ENCODE measurements at places on chromosomes 3 and 15. TPM values are rescaled to one million over a fixed set of nuclear protein-coding genes. Genes with fewer than 3 reads are reported as not detected.

- no peak overlapping the region for H3K4me3 ChIP-seq
- no peaks in the 10 kb centered on the region for H3K27me3 ChIP-seq
- H3K36me3 ChIP-seq = no peaks in the 10 kb centered on the region
These were observed 14.0 kb downstream of the CHD2 start for GRCh38 chr15:92914103-92914499.

Gene SCG5
- total RNA-seq = 7.5 TPM

DNA sequence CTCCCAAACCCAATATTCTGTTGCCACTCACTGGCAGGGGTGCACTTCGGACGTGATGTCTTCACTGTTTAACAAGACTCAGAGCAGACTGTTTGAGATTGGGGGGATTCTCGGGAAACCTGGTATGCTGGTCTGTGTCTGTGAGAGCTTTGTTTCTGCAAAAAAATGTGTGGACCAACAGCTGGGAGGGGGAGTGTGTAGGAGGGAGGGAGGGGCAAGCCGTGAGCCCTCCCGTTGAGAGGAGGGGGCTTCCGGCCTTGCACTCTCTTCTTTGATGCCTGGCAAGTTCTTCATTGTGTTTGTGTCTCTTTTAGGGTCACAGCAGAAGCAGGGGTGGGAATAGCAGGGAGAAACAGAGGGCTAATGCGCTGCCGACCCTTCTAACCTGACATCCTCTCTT, 74.9 kb upstream of the NDN start:
- no peak overlapping the region for H3K4me3 ChIP-seq
- H3K27me3 ChIP-seq = no peaks in the 10 kb centered on the region
- no peak for DNase-seq
- no peaks in the 10 kb centered on the region for H3K36me3 ChIP-seq
- H3K27ac ChIP-seq = no peak overlapping the region

- H3K4me3 ChIP-seq = no peak overlapping the region
- H3K27me3 ChIP-seq = no peaks in the 10 kb centered on the region
- DNase-seq = no peak
These were observed 563.0 kb upstream of the CCDC54 start for GRCh38 chr3:106814231-106814630.

GRCh38 chr3:21056293-21056692, 694.7 kb downstream of the ZNF385D start:
- H3K27me3 ChIP-seq = no peaks in the 10 kb centered on the region
- DNase-seq = no peak
- no peaks in the 10 kb centered on the region for H3K4me1 ChIP-seq
- H3K27ac ChIP-seq = no peak overlapping the region
- H3K4me3 ChIP-seq = no peak overlapping the region

GRCh38 chr3:48662753-48663488, at the start of gene CELSR3:
TSS of gene CELSR3 (minus strand) at chr3:48662886. CDS start at chr3:48662634, 252 bp downstream.
- H3K4me3 ChIP-seq = peak within 1 kb of the TSS; percentile 49
- H3K27ac ChIP-seq = no peak within 1 kb of the TSS
- no peaks in the 10 kb centered on the region for H3K36me3 ChIP-seq
- H3K4me1 ChIP-seq = peaks cover 15% of the 10 kb centered on the region
- no peaks in the 10 kb centered on the region for H3K27me3 ChIP-seq
- peak; percentile 58 for DNase-seq

Gene DRD3
- total RNA-seq = not detected

GRCh38 chr3:147773116-147773630, 364.0 kb downstream of the ZIC1 start:
- no peaks in the 10 kb centered on the region for H3K4me1 ChIP-seq
- no peak overlapping the region for H3K27ac ChIP-seq
- no peaks in the 10 kb centered on the region for H3K36me3 ChIP-seq
- H3K4me3 ChIP-seq = no peak overlapping the region
- no peaks in the 10 kb centered on the region for H3K27me3 ChIP-seq

GRCh38 chr15:90497376-90497775, 32.3 kb upstream of the CRTC3 start:
- H3K4me1 ChIP-seq = no peaks in the 10 kb centered on the region
- no peak overlapping the region for H3K4me3 ChIP-seq
- H3K36me3 ChIP-seq = no peaks in the 10 kb centered on the region
- DNase-seq = no peak

- DNase-seq = no peak
- H3K4me3 ChIP-seq = no peak overlapping the region
- H3K36me3 ChIP-seq = no peaks in the 10 kb centered on the region
- no peak overlapping the region for H3K27ac ChIP-seq
- no peaks in the 10 kb centered on the region for H3K4me1 ChIP-seq
- peaks cover 3% of the 10 kb centered on the region for H3K27me3 ChIP-seq
These were observed 32.2 kb upstream of the FBLN2 start for GRCh38 chr3:13516760-13517135.

- no peak overlapping the region for H3K4me3 ChIP-seq
- no peak for DNase-seq
- no peaks in the 10 kb centered on the region for H3K27me3 ChIP-seq
- no peaks in the 10 kb centered on the region for H3K36me3 ChIP-seq
These were observed 33.6 kb downstream of the KIF15 start for GRCh38 chr3:44795197-44795596.

GRCh38 chr15:67863442-67863987, 23.7 kb upstream of the RNU6-1 start:
- no peaks in the 10 kb centered on the region for H3K36me3 ChIP-seq
- DNase-seq = peak; percentile 70
- H3K4me3 ChIP-seq = peak overlapping the region; percentile 57
- no peaks in the 10 kb centered on the region for H3K27me3 ChIP-seq
- peaks cover 4% of the 10 kb centered on the region for H3K4me1 ChIP-seq

Gene KNG1
- total RNA-seq = 918 TPM

DNA sequence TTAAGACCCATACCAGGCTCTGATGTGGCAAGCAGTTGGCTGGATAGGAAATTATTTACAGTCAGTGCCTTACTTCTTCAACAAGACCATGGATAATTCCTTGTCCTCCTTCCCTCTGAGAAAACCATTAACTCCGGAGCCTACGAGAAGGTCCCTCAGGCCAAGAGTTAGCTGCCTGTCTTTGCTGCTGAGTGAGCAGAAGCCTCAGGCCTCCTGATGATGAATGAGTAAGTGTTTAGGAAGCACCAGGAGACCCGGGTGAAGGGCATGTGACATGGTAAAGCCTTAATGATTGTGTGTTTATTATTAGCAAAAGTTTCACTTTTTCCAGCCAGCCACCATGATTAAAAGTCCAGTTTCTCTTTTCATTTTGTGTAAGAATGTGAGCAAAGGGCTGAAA, 174.9 kb upstream of the TOPAZ1 start:
- H3K27me3 ChIP-seq = peaks cover 2% of the 10 kb centered on the region
- H3K4me1 ChIP-seq = no peaks in the 10 kb centered on the region
- H3K27ac ChIP-seq = no peak overlapping the region
- DNase-seq = no peak
- H3K4me3 ChIP-seq = no peak overlapping the region
- H3K36me3 ChIP-seq = no peaks in the 10 kb centered on the region

Gene FBXO40
- 0.08 TPM for total RNA-seq

Gene PLSCR5
- not detected for total RNA-seq

Gene CEP152
- total RNA-seq = 3.8 TPM

- no peak for DNase-seq
- peaks cover 3% of the 10 kb centered on the region for H3K4me1 ChIP-seq
- H3K4me3 ChIP-seq = no peak overlapping the region
These were observed 190.6 kb downstream of the SHQ1 start for GRCh38 chr3:72657666-72658065.

DNA sequence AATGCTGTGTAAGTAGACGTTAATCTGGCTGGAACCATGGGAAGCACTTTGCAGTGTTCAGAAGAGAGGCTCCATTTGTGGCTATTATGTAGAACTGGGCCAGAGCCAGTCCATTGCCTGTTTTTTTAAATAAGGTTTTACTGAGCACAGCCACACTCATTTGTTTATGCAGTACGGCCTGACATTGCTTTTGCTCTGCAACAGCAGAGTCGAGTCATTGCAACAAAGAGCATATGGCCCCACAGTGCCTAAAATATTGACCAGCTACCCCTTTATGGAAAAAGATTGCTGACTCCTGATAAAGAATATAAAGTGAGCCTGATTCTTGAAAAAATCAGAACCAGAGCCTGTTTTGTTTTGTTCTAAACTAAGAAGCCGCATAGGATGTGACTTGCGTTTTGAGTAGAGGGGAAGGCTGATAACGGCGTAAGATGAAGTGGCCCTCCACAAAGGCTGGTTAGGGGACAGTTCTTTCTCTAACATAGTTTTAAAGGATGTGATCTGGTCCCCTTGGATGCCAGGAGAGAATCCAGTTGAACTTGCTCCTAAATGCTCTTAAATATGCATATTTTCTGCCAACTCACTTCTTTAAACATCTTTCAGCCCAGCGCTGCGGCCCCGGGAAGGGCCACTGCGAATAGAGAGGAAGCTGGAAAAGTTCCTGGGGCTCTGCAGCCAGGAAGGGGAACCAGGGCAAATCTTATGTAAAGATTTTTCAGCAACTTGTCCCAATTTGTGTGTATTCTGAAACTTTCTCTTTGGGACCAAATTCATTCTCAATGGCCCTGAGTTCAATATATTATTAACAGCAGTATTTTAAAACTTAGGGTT, 64.5 kb downstream of the GLDN start:
- H3K27me3 ChIP-seq = no peaks in the 10 kb centered on the region
- no peak for DNase-seq
- peaks cover 3% of the 10 kb centered on the region for H3K4me1 ChIP-seq
- no peak overlapping the region for H3K27ac ChIP-seq
- H3K4me3 ChIP-seq = no peak overlapping the region

Gene CFAP20DC
- total RNA-seq = 2.1 TPM

DNA sequence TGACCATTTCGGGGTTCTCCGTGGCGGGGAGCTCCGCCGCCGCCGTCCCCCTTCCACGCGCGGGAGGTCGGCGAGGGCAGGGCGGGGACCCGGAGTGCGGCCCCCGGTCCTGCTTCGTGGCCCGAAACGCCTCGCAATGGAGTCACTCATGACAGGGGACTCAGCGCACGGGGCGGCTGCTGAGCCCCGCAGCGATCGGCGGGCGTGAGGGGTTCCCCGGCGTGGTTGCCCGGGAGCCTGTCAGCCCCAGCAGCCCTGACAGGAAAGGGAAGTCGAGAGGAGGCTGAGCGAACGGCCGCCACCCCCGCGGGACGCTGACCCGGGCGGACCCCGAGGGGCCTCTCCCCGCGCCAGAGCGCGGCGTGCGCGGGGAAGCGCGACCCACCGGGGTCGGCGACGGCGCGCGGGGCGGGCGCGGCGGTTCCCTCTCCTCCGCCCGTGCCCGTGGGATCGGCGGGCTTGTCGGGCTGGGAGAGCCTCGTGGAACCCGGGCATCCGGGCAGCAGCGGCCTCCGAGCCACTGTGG, 564 bp upstream of the PIGZ start:
- peak overlapping the region; percentile 17 for H3K4me3 ChIP-seq
- DNase-seq = peak; percentile 64
- no peaks in the 10 kb centered on the region for H3K36me3 ChIP-seq
- H3K27me3 ChIP-seq = no peaks in the 10 kb centered on the region
- peaks cover 4% of the 10 kb centered on the region for H3K4me1 ChIP-seq
- no peak overlapping the region for H3K27ac ChIP-seq

- no peaks in the 10 kb centered on the region for H3K4me1 ChIP-seq
- DNase-seq = no peak
- H3K27ac ChIP-seq = no peak overlapping the region
- no peak overlapping the region for H3K4me3 ChIP-seq
These were observed 35.3 kb downstream of the FSIP1 start for GRCh38 chr15:39747326-39747725.

DNA sequence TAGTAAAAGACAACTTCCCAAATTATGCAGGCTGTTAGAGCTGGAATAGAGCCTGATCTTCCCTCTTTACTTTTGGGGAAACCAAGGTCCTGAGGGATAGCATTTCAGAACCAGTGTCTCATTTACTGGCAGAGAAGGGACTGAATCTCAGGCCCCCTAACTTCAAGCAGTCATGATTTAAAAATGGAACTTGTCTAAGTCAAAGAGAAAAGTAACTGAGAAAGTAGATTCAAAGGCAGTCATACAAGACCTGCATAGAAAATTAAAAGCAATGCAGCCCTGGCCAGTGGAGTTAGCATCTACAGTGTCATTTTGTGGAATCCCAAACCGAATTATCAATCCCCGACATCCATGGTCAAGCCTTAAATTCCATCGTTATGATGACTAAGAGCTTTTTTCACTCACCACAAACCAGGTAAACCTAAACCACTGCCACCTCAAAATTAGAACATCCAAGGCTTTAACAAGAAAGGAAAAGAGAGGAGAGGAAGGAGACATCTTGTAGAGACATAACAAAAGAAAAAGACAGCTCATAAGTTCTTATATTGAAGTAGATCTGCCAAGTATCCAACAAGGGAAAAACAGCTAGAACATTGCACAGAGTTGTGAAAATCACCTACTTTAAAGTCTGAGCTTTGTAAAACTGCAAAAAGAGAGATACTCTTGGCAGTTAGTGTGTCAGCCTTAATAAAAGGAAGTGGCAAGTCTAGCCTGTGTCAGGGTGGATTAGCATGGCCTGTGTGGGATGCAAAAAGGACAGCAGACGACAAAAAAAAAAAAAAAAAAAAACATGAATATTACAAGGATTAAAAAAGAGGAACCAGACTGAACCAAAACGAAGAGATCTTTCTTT, 54.1 kb upstream of the CCR2 start:
- no peak overlapping the region for H3K27ac ChIP-seq
- no peaks in the 10 kb centered on the region for H3K36me3 ChIP-seq

- H3K36me3 ChIP-seq = no peaks in the 10 kb centered on the region
- no peak overlapping the region for H3K27ac ChIP-seq
- H3K4me3 ChIP-seq = no peak overlapping the region
- peaks cover 2% of the 10 kb centered on the region for H3K4me1 ChIP-seq
- H3K27me3 ChIP-seq = no peaks in the 10 kb centered on the region
- no peak for DNase-seq
These were observed 24.6 kb upstream of the IL20RB start for GRCh38 chr3:136932978-136933772.

Gene ZBBX
- not detected for total RNA-seq

DNA sequence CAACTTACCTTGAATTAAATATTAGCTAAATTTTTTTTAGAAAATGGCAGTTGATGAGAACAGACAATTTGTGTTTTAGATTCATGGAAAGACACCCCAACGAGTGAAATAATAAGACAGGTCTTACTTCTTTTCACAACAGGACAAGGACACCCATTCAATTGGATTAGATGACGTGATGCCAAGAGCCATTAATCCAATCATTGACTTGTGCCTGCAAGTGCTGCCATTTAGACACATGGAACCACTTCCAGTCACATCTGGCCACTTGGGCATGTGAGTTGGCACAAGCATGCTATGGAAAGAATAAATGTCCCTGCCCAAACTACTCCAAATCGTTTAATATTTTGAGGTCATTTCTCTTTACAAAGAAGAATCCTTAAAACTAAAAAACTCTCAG, 1308.8 kb downstream of the ROBO2 start:
- no peak overlapping the region for H3K27ac ChIP-seq
- H3K4me3 ChIP-seq = no peak overlapping the region
- no peaks in the 10 kb centered on the region for H3K4me1 ChIP-seq
- no peaks in the 10 kb centered on the region for H3K27me3 ChIP-seq

Measured in liver (tissue), 10 donors.